ENCODE measurements at places on chromosomes 1 and 21.
A peak's percentile ranks its signal among the peaks of the same experiment; 100 is the strongest.

DNA sequence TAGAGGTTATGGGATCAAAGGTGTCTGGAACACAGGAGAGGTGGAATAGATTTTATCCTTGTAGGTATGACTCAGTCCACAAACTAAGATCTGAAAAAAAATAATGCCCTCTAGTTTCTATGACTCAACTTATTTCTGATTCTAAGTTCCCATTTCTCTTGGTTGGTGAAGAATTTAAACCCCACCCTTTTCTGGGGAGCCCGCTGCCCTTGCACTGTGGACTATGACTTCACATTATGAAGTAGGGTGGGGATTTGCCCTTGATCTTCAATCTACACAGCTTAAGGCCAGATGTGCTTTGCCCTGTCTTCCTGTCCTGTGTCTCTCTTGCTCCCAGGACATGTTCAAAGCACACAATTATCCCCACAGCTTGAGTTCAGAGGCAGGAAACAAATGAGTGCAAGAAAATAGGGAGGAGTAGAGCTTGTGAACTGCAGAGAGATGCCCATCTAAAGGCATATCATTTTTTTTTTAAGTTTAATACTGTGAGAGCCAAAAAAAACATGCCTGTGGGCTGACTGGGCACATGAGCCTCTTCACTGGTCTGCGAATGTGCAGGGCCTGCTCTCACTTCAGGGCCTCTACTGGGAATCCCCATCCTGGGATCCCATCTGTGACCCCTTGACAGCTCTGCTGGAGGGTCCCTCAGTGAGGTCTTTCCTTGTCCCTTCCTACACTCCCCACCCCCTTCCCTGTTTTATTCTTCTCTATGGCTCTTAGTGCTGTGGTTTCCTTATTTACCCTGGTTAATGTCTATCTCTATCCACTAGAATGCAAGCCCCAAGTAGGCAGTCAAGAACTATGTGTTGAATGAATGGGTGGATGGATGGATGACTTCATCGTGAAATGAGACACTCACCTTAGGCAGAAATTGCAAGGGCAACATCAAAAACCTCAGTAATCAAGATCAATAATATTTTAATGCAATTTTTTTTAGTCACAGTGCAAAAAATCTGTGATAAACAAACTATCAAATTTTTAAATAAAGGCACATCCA is 61.5 kb downstream of the CD58 start:
- peak; percentile 68 for DNase-seq

GRCh38 chr1:6461538-6462411 is 4.2 kb downstream of the TNFRSF25 start:
- no peak for DNase-seq

GRCh38 chr1:69842326-69842725 is 274.6 kb downstream of the LRRC7 start:
- DNase-seq, result no peak

GRCh38 chr1:4699376-4700301 is 45.2 kb downstream of the AJAP1 start:
- no peak for DNase-seq

- no peak for DNase-seq
Measured at GRCh38 chr1:226363801-226364513, 43.9 kb downstream of the PARP1 start.

GRCh38 chr1:180973369-180973768 is 49.3 kb downstream of the STX6 start:
- DNase-seq, result no peak

DNA sequence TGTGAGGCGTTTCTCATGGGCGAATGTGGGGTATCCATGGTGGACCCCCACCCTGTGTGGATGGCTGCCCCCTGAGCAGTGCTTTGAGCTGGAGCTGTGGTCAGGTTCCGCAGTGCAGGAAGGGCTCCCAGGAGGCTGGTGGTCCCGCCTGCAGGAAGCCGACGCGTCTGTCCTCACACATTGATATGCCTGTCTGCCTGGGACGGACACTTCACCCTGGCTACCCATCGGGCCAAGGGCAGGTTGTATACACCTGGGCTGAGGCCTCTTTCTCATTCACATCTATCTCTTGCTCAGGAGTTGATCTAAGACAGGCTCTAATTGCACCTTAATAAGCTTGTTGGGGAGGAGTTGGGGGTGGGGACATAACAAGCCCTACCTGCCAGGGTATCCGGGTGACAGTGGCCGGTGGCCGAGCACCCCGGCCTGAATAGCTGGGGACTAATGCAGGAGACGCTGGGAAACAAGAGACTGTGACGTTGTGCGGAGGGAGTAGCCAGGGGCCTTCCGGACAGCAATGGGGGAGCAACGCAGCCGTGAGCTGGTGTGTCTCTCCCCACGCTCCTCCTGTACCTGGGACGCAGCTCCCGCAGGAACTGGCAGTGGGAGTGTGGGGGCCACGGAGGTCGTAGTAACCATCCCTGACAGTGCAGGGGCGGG is 21.7 kb downstream of the PDXK start:
- no peak for DNase-seq

DNA sequence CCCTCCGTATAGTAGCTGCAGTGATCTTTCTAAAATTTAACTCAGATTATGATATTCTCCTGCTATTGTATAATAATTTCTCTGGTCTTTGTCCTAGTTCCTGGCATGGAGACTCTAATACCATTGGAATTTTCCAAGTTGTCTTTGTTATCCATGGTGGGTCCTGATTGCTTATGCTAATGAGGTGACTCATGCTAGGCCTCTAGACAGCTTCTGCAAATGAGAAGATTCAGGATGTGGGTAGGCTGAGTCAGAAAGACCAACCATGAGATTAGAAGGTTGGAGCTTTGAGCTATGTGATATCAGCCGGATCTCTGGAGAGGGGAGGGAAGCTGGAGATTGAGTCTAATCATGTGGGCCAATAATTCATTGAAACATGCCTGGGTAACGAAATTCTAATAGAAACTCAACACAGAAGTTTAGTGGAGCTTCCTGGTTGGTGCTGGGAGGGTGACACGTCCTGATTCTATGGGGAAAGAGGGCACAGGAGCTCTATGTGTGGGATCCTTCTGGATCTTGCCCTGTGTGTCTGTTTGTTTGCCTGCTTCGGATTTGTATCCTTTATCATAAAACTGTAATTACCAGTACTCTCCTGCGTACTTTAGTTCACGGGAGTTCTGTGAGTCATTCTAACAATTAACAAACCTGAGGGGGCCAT is 73.2 kb upstream of the CNIH3 start:
- peak; percentile 91 for DNase-seq

DNA sequence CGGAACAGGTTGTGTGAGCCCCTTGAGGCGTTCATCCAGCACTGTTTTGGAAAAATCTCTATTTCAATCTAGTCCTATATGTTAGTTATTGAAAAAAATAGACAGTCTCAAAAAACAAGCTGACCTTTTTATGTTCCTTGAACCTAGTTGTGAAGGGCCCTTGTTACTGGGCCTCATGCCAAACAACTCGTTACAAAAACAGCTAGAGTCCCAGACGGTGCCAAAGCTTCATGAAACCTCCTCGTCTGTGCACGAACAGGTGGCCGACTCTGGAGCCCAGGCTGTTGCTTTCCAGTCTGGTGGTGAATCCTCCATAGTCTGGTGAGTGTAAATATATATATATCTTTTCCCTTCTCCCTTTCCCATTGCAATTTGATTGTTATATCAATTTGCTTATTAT is at the start of gene CHIA:
CHIA (plus strand) TSS at position 222 of the 400 bp plus-strand sequence. CDS start 19,617 bp downstream, outside the sequence.
- DNase-seq, result no peak

GRCh38 chr1:47382399-47382983 is 33.6 kb upstream of the FOXE3 start:
- DNase-seq, result no peak

DNA sequence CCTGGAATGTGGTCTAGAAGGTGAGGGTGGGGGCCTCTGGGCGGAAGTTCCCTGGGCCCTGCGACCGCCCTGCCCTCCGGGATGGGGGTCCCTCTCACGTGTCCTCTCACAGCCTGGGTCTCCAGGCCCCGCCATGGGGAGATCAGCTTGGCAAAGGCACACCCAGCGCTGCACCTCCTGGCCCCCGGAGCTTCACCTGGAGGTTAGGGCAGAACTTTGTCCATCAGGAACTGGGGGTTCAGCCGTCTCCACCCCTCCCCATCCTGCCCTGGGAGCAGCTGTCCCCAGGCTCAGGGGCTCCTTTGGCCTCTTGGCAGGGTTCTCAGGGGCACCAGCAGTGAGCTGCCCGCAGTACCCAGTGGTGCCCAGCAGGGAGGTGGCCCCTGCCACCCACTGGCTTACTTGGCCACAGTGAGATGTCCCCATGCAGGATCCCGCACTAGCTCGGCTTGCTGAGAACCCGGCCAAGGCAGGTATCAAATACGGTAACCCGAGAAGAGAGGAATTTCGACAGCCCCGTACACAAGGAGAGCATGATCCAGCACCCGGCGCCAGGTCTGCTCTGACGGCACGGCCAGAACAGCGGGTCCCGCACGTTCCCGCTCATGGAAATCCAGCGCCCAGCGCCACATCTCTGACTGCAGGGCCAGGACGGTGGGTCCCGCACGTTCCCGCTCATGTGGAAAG is 36.7 kb downstream of the RRP1 start:
- DNase-seq, result no peak

DNA sequence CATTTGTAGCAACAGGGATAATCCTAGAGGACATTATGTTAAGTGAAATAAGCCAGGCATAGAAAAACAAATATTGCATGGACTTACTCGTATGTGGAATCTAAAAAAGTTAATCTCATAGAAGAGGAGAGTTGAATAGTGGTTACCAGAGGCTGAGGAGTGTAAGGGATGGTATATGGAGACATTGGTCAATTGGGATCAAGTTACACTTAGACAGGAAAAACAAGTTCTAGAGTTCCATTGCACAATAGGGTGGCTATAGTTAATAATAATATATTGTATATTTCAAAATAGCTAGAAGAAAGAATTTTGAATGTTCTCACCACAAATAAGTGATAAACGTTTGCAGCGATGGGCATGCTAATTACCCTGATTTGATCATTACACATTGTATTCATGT is 354.6 kb downstream of the SEC16B start:
- no peak for DNase-seq

GRCh38 chr1:227899820-227900449 is 47.8 kb downstream of the WNT9A start:
- DNase-seq, result no peak

- DNase-seq, result no peak
Measured at GRCh38 chr1:215198021-215198420, 115.5 kb downstream of the KCNK2 start.

- DNase-seq, result peak; percentile 79
Measured at GRCh38 chr1:201946224-201946908, at the start of gene LMOD1. Gene LMOD1 (minus strand): TSS chr1:201946548. CDS start chr1:201946340, 208 bp downstream.

GRCh38 chr1:214581785-214582184 is 21.2 kb upstream of the CENPF start:
- DNase-seq, result no peak

GRCh38 chr1:40232444-40232843 is 15.3 kb upstream of the TMCO2 start:
- DNase-seq, result no peak

DNA sequence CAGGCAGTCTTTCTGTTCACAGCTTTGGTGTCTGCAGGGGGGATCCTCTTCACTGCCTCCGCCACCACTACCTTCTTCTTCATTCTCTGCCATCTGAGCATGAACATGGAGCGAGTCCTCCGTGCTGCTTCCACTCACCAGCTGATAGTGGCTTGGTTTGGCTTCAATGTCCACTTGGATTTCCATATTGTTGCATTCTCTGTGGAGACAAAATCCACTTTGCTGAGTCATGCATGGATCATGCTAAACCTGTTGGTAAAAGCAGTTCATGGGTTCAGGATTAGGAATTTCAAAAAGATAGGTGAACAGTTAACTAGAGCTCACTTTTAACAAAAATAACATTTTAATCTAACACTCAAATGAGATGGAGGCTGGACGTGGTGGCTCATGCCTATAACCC is 27.5 kb downstream of the RNF19B start:
- no peak for DNase-seq

GRCh38 chr1:201536558-201536957 is 2.4 kb upstream of the NAV1 start:
- DNase-seq, result peak; percentile 79

DNA sequence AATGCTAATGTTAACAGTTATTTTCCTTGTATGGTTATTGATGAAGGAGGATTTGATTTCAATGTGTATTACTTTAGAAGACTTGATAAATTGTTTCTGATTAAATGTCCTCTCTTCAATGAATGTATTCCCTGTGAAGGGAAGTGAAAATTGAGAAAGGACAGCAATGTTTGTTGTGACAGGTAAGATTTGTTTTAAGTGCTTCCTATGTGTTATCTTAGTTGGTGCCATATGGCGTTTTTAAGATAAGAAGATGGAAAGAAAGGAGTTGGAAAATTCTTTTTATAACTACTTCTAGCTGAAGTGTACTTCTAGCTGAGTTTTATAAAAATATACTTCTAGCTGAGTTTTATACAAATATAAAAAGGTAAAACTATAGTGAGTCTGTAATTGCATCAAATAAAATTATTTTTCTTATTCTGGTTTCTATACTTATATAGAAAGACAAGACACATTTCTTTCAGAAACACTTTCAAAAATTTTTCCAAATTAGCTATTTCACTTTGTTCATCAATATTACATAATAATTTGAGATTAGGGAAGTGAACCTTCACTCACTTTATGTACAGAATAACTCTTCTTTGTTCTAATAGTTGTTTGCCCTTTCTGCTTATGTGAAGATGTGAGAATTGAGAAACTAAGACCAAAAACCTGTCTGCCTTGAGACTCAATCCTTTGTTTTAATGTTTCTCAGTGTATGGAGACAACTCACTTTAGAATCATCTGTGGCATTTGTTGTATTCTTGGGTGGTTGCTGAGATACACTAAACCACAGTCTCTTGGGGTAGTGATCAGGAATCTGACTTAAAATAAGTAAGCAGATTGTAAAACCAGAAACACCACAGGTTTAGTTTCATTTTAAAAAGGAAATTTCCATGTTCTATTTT is 382.9 kb upstream of the B3GALT2 start:
- no peak for DNase-seq

DNA sequence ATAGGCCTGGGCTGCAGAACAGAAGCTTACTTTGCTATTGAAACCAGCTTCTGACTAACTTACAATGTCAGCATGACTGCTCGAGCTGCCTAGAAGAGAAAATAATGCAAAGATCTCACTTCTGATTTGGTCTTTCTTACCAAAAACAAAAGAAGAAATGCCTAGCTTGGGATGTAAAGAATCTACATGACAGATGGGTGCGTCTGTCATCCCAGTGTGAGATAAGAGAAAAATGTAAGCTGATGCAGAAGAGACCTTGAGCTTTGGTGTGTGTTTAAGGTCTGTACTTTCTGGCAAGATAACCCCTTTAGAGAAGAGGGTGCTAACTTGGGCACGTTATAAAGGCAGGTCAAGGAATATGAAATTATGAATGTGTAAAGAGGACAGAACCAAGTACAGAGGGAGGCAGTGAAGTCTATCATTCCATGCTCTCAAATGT is 3.6 kb downstream of the FAM20B start:
- no peak for DNase-seq

- no peak for DNase-seq
Measured at GRCh38 chr1:151846062-151846568, 6.5 kb upstream of the C2CD4D start.

DNA sequence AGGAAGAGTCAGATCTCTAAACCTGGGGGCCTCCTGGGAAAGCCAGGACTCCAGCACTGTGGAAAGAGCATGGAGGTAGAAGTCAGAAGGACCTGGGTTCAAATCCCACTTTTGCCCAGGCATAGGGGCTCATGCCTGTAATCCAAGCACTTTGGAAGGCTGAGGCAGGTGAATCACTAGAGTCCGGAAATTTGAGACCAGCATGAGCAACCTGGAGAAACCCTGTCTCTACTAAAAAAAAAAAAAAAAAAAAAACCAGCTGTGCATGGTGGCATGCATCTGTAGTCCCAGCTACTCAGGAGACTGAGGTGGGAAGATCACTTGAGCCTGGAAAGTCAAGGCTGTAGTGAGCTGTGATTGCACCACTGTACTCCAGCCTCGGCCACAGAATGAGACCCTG is 31.8 kb downstream of the LDLRAP1 start:
- DNase-seq, result no peak

- DNase-seq, result peak; percentile 68
Measured at GRCh38 chr21:33682992-33683627, 40.8 kb downstream of the ITSN1 start.
